NCI-H524 (cell line): ENCODE measurements at places on chromosomes 16 and 17.

GRCh38 chr17:56793957-56794356 lies 39.8 kb downstream of the C17orf67 start:
- DNase-seq: no peak

GRCh38 chr17:9611557-9611956 lies 33.8 kb upstream of the USP43 start:
- no peak for DNase-seq

GRCh38 chr17:7237266-7237760 lies 1.9 kb downstream of the PHF23 start:
- DNase-seq: no peak

DNA sequence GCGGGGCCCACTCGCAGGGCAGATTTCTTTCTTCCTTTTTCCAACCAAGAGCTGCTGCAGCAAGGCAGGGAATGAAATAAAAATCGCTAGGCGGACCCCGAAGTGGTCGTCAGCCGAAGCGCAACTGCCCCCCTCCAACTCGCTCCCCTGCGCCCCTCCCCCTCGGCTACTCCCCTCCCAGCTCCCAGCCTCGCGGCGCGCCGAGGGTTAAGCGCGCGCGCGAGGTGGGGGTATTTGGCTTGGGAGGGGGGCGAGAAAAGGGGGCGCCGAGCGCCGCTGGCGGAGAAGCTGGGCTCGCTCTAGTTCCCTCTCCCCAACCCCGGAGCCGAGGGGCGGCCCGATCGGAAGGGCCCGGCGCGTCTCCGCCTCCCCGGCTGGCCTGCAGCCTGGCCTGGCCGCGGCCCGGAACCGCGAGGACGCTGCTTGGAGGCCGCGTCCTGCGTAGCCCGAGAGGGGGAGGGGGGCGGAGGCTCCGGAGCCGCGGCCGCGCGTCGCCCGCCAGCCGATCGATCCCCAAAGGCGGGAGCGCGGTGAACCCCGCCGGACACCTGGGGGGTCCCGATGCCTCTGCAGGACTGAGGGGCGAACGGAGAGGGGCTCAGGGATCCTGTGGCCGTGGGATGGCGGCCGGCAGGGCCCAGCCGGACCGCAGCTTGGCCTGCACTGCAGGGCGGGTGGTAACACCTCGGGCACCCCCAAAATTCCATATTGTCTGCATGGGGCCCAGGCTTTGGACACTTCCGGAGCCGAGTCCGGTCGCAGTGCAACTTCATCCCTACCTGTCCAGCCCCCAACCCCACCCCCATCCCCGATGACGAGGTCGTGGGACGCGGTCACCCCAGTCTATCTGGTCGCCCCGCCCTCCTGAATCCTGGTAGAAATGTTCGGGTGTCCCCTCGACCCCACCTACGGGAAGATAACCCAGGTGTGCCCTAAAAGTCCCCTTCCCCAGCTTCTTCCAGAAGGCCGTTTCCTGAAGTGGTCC lies 4.9 kb upstream of the CBX4 start:
- DNase-seq: peak; percentile 58

DNA sequence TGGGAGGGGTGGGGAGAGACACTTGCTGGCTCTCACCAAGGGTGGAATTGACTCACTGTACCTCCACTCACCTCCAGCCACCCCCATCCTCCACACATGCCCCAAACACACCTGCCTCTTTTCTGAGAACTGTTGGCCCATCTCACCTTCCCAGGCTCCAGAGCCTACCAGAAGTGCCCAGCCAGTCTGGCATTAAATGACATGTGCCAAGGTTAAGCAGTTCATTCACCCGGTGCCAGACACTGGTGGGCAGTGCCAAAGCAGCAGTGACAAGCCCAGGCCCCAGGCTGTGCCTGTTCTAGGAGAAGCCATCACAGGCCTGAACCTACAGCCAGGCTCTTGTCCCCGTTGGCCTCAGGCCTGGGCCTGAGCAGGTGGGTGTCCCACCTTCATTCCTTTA lies 11.2 kb downstream of the MVP start:
- no peak for DNase-seq

DNA sequence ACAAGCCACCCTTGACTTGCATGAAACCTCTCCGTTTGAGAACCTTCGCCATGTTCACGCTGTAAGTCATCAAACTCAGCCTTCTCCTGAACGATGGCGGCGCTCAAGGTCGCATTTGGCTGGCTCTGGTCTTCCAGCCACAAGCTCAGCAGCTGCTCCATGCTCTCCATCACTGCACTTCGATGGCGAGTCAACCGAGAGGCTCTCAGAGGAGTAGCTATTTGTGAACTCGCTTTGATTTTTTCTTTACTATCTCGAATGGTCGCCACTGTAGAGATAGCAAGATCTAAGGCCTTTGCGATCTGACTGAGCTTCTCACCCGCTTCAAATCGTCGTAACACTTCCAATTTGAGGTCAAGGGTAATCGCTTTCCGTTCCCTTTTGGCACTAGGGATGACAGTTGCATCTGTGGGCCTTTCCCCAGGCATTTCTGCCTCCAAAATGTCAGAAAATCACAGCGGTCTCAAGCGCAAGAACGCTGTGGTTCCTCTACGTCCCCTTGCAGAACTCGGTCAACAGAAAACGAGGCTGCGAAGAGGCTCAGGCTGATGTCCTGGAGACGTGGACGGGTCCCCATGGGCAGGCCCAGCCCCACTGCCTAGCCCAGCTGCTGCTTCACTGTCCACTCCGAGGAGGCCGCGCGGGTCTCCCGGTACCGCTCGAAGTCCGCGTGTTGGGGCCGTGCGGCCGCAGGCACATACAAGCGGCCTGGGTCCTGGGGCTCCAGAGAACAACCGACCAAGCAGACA lies 23.1 kb downstream of the DEF8 start:
- no peak for DNase-seq

DNA sequence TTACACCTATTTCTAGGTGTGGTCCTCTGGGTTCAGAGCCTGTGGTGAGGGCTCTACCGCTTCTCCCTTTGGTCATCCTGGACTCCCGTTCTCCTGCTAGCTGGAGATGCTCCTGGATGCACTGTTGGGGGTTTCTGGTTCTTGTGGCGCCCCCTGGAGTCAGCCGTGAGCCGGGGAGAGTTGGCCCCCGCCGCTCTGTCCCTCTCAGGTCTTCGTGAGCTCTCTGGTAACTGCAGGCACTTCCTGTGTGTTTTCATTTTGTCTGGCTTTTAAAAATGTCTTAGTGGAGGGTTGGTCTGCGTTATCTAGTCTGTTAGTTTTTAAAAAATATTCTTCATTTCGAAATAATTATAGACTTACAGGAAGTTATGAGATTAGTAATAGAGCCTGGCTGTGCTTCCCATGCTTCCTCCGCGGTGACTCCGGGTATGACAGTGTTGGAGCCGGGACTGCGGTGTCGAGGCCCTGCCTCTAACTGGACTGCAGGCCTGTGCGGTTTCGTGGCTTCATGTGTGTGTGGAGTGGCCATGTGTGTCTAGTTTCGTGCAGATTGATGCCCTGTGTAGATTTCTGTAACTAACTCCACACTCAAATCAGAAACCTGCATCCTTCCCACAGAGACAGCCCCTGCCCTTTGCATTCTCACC lies 78.0 kb upstream of the ZNF750 start:
- DNase-seq: no peak

- DNase-seq: no peak
Observed at GRCh38 chr17:61345825-61346666, 53.6 kb upstream of the TBX2 start.

DNA sequence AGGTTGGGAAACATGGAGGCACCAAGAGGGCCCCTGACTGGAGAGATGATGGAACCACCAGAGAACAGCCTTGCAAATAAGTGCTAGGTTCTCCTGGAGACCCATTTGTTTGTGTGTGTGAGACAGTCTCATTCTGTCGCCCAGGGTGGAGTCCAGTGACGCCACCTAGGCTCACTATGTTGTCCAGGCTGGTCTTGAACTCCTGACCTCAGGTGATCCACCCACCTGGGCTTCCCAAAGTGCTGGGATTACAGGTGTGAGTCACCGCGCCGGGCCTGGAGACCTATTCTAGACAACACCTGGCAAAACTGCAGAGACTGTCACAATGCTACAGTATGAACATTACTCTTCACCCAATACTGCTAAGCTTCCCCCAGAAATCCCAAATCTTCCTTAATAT lies 1.5 kb downstream of the NPLOC4 start:
- DNase-seq: no peak

GRCh38 chr17:12737740-12738469 lies 51.4 kb upstream of the ARHGAP44 start:
- DNase-seq: no peak

- DNase-seq: no peak
Observed at GRCh38 chr16:3025032-3026002, 1.5 kb downstream of the THOC6 start.

GRCh38 chr17:4246674-4247073 lies 17.1 kb downstream of the ANKFY1 start:
- no peak for DNase-seq

DNA sequence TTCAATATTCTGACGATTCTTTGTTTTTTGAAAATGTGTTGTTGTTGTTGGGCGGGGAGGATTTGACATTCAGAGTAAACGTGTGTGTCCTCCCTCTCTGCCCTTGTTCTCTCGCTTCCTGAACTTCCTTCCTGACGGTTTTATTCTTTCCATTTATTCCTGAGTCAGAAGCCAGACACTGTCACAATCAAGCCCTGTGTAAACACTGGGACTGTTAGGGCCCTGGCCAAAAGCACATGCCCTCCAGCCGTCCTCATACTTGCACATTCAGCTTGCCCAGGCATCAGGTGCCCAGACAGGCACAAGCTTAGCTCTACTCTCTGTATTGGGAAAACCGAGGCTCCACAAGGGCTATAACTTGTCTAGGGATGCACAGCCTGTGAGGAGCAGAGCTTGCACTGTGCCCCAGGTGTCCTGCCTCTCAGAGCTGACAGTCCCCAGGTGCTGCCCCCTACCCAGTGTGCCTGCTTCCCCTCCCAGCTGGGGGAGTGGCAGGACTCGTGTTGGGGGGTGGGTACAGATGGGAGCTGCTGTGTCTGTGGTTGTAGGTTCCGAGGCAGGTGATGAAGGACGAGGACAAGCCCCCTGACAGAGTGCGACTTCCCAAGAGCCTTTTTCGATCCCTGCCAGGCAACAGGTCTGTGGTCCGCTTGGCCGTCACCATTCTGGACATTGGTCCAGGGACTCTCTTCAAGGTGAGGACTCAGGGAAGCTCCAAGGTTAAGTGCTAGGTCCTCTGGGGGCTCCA lies 9.7 kb downstream of the ADGRG3 start:
- no peak for DNase-seq

DNA sequence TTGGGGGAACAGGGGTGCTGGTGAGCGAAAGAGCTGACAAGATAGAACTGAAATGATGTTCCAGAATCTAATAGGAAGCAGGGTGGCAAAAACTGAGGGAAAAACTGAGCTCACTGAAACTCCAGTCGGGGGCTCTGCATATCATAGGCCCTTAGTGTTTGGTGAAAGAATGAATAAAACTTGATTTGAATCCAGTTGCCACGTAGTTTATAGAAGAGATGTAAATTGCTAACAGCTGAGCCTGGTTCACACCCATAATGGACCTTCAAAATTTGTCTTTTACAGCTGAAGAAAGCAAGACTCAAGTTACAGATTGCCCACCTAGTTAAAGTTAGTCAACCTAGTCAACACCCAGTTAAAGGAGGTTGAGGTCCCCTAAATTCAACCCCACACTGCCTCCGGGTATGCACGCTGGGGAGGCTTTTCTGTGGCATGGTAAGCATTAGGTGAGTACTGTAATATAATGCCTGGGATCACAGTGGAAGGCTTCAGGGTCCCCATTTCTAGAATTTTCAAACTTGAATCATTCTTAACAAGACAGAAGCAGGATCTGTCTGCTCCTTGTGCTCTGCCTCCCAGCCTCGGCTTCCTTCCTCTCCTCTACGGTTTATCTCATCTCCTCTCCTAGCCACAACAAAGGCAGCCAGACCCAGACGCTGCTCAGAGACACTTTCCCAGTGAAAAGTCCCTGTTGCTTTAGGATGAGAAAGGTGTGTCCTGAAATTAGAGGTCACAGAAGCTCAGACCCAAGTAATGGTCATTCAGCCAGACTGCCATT lies 26.9 kb upstream of the SUPT4H1 start:
- DNase-seq: no peak

- no peak for DNase-seq
Observed at GRCh38 chr16:89422527-89422904, 67.8 kb downstream of the ANKRD11 start.

GRCh38 chr17:21278450-21279197 lies 5.9 kb upstream of the MAP2K3 start:
- no peak for DNase-seq

- DNase-seq: no peak
Observed at GRCh38 chr16:53417011-53417410, 17.3 kb upstream of the RBL2 start.

GRCh38 chr17:4735876-4736651 lies 3.6 kb upstream of the ZMYND15 start:
- no peak for DNase-seq

DNA sequence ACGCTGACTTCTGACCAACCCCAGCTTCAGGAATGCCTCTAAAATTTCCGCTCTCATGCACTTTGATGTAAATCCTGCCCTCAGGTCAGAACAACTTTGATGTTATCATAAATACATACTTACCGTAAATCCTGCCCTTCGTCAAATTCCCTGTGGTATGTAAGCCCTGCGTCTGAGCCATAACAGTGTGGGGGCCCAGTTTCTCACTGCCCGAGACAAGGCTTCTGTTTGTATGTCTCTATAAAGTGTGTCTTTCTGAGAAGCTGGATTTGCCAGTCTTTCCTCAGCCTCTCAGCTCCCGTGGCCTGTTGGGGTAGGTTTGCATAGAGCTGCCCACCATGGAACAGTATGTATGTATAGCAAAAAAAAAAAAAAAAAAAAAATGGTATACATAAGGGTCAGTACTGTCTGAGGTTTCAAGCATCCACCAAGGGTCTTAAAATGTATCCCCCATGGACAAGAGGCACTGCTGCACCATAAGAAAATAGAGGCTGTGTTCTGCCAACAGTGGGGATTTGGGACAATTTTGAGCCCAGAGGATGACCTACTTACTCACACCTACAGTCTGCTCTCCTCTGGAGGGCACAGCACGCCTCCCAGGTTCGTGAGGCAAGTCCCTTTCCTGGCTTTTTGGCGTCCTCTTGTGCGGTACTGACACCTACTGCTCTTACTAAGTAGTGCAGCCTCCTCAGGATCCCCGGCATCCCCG lies 17.5 kb downstream of the PRMT7 start:
- DNase-seq: peak; percentile 92

DNA sequence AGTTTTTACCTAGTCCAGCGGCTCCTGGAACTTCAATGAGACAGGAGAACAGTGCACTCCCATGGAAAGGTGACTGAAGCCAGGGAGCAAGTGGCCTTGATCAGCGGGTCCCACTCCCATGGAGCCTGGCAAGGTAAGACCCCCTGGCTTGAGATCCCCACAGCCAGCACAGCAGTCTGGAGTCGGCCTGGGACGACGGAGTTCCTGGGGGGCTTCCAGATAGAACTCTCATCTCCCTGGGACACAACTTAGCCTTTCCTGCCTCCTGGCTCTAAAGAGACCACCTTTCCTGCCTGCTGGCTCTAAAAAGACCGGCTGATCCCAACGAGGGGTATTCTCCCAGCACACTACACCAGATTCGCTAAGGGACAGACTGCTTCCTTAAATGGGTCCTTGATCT lies 1279.0 kb upstream of the GOT2 start:
- DNase-seq: no peak

DNA sequence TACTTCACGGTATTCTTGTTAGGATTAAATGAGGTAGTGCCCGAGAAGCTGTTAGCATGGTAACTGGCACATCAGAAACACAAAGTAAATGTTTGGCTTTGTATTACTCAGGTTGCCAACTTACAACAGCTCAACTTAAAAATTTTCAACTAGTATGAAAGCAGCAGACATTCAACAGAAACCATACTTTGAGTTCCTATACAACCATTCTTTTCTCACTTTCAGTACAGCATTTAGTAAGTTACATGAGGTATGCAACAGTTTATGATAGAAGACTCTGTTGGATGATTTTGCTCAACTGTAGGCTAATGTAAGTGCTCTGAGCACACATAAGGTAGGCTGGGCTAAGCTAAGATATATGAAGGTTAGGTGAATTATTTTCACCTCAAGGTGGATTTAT lies 7.7 kb downstream of the CENPN start:
- DNase-seq: no peak
